ENCODE measurements at places on chromosomes 12 and 14.

DNA sequence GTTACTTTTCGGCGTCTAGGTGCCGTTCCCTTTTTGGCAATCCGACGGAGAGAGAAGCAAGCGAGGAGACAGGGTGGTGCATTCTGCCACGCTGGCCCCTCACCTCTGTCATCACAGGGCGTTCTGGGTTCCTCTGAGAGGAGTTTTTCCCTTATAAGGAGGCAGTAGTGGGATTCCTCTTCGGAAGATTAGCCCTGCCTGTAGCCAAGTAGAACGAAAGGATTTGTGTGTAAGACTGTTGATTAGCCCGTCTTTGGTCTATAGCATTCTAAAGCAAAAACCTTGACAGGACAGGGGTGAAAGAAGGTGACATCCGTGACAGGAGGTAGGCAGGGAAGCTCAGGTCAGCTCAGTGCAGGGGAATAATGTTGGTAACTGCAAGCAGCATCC, 9.1 kb upstream of the NEMF start:
- peak; percentile 88 for DNase-seq

- DNase-seq, result peak; percentile 51
Measured at GRCh38 chr14:66649498-66649897, 141.6 kb downstream of the GPHN start.

DNA sequence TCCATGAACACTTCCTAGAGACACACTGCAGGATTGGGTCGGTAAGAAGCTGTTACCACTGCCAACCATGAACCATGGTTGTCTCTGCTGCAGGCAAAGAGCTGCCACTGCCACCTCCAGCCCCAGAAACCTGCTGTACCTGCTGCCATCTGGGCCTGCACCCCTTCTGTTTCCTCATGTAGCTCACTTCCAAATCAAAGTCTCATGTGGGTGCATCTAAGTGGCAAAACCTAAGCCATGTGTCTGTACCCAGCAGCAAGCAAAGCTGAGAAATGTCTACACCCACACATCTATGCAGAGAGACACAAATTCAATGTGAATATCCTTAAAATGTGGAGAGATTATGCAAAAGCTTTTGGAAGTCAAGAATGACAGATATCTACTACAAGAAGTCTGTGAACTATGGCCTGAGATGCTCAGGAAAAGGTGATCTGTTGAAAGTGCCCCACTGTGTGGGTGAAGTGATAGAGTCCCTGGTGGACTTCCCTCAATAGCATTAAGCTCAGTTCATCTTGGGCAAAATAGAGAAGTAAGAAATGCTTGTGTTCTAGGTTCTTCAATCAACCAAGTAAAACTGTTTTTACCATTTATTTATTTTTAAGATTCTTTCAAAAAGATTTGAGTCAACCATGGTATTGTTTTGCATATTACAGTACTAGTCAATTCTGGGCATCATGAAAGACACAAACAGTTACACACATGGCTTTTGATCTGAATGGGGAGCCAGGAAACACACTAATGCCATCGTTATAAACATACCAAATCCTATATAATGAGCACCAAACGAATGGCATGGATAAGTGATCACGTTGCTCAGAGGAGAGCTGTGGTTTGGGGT, 64.4 kb downstream of the FOS start:
- no peak for DNase-seq

- DNase-seq, result no peak
Measured at GRCh38 chr14:102374264-102374663, 11.5 kb downstream of the TECPR2 start.

DNA sequence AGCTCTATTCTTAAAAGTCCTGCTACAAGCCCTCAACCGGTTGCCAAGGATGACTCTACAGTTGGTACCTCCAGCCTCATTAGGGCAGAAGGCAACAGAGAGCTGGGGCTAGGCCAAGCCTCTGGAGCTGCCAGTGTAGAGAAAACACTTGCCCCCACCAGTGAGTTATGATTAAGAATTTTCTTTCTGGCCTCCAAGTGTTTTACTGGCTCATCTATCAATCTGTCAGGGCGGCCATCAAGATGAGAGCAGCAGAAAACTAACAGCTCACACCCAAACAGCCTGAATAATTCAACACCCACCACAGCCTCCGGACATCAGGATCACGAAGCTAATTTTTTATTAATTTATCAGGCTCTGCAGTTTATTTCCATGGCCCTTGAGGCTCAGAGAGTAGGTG, 40.7 kb upstream of the CMKLR1 start:
- no peak for DNase-seq

GRCh38 chr14:93757206-93757605, 31.1 kb downstream of the PRIMA1 start:
- no peak for DNase-seq

- DNase-seq, result no peak
Measured at GRCh38 chr12:100026241-100026640, 41.5 kb upstream of the ANKS1B start.

DNA sequence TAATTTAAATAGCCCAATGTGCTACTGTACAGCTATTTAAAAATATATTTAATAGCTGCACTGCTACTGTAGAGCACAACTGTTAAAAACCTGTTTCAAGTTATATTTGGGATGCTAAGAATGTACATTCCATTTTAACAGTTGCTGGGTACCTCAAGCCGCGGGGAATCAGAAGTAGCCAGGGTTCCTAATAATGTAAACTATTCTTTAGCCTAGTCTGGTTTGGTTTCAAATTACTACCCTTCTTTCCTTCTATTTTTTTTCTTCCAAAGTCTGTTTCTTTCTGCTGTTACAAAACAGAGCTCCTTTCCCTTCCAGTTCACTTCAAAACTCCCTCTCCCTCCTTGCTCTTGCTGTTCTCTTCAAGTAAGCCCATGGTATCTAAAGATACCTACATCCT, 21.3 kb downstream of the SCAF11 start:
- no peak for DNase-seq

GRCh38 chr12:113207613-113208040, 13.6 kb upstream of the TPCN1 start:
- peak; percentile 26 for DNase-seq

GRCh38 chr12:69627501-69627900, 16.8 kb upstream of the LRRC10 start:
- DNase-seq, result no peak

GRCh38 chr12:19846574-19846973, 407.3 kb downstream of the AEBP2 start:
- DNase-seq, result no peak

GRCh38 chr14:62071039-62071438, 308.8 kb downstream of the SNAPC1 start:
- no peak for DNase-seq

DNA sequence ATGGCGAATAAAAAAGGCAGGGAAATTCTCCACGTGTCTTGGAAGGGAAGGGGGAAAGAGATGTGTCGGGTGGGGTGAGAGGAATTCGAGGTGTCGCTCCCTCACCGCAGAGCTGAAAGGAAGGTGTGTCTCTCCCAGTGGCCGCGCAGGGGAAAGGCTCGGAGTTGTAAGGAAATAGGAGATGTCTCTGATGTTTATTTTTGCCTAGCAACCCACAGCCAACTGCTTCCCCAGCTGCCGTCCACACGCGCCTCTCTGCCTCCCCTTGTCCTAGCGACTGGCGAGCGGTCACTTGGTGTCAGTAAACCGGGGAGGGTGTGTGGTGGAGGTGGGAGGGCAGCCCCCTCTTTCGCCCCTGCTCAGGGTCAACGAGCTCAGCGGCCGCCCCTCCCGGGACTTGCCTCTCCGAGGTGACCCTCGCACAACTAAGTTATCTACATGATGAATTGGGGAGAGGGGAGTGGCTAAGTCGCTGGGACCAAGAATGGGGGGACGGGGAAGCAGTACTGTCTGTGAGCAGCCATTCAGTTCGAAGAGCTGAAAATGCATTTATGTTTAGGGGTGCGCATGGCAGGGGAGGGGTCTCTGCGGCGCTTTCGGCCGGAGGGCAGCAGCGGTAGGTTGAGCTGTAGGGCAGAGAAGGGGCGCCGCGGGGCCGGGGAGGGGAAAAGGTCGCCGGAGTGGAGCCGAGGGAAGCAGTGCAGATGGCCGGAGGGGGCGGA, 585 bp upstream of the DYRK2 start:
- peak; percentile 54 for DNase-seq

GRCh38 chr12:112749081-112749480, 42.5 kb upstream of the RPH3A start:
- DNase-seq, result no peak

DNA sequence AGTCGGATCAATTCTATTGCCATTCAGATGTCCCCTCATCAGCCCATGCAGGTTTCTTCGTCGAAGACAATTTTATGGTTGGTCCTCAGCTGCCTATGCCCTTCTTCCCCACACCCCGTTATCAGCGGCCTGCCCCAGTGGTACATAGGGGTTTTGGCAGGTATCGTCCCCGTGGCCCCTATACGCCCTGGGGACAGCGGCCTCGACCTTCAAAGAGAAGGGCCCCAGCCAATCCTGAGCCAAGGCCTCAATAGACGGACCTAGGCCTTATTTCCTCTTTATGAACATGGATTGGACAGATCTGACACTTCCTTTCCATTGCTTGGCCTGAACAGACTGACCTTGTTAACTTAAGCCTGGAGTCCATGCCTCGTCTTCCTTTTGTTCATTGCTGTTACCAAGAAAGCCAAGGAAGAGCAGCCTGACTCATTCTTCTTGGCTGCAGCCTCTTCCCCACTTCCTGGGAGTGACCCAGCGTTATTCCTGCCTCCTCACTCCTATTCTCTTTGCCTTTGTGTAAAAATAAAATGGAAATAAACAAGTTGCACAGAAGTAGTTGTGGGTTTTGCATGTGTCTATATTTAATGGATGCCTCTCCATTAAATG, 156.5 kb upstream of the AMIGO2 start:
- no peak for DNase-seq

- no peak for DNase-seq
Measured at GRCh38 chr14:31578792-31579501, 17.7 kb downstream of the NUBPL start.

- DNase-seq, result no peak
Measured at GRCh38 chr14:93186956-93187355, 1.8 kb downstream of the LYSET start.

- peak; percentile 83 for DNase-seq
Measured at GRCh38 chr12:68481181-68481941, 129.3 kb upstream of the RAP1B start.

GRCh38 chr12:43338848-43339526, 213.0 kb downstream of the ADAMTS20 start:
- DNase-seq, result no peak

DNA sequence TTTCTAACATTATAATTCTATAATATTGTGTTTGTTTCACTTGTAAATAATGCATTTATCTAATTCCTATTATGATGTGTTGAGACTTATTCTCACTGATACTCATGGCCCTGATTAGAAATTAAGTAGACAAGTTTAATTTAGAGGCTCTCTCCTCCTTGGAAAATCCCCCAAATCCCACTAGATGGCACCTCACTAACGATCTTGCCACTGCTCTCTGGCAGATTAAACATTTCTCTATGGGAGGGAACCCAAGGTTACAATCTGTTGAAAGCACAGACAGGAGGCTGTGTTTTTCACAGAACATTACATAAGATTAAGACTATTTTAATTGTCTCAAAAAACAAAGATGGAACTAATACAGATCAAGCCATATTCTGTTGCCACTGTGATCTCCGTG, 318.7 kb downstream of the LRFN5 start:
- DNase-seq, result no peak

DNA sequence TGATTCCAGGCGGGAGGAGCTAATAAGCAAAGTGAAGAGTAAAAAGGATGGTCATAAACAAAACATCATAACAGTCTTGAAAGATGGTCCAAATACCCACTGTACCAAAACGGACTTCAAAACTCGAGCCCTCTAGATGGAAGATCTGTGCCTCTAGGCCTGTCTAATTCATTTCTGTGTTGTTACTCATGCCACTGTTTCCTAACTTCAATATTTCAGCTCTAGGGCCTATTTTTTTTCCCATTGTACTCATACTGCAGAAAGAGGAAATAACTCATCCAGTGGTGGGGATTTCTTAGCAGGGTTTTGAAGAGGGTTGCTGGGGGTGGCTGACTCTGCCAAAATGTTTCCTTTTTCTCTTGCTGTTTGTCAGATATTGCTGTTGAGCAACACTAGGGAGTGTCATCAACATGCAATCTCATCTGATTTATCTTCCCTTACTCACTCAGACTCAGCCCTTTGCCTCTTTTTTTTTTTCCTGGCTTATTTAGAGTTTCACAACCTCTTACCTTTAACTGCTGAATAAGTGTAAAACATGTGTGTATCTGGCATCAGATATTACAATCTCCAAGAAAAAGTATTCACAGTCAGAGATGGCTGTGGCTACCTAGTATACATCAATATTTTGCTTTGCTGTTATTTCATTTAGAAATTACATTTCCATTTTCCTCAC, 189.6 kb downstream of the DUSP6 start:
- peak; percentile 69 for DNase-seq

GRCh38 chr14:104145826-104146601, 7.6 kb downstream of the KIF26A start:
- DNase-seq, result no peak

DNA sequence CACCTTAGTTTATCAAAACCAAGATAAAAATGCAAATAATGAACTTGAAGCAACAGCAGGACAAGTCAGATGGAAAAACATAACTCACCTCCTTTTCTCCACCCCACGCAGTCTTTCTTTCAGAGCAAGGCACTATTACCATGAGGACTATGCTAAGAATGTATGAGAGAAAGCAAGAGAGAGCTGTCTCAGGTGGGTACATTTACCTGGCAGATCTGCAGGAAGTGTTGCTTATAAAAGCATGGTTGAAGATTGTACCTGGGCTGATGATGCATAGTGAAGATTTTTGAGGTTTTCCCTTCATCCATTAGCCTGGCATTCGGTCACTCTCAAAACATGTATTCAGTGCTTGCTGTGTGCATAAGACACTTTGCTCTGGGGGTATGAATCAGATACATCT, 68.8 kb upstream of the IFNG-AS1 start:
- no peak for DNase-seq

- DNase-seq, result no peak
Measured at GRCh38 chr12:52221912-52222457, 11.1 kb upstream of the KRT7 start.

GRCh38 chr14:99674064-99674650, 9.9 kb upstream of the CYP46A1 start:
- DNase-seq, result no peak

- DNase-seq, result no peak
Measured at GRCh38 chr12:131347732-131348131, 363.2 kb upstream of the SFSWAP start.

GRCh38 chr14:45426685-45427282, 173.8 kb upstream of the MIS18BP1 start:
- DNase-seq, result peak; percentile 40

- no peak for DNase-seq
Measured at GRCh38 chr12:13851828-13852227, 129.6 kb downstream of the GRIN2B start.

GRCh38 chr14:22798528-22798927, 16.7 kb downstream of the SLC7A7 start:
- no peak for DNase-seq

Data from CD4-positive, CD25-positive, alpha-beta regulatory T cell (primary cell).